Endothelial cell (in vitro differentiated cells): ENCODE measurements at places on chromosomes 4 and X.

DNA sequence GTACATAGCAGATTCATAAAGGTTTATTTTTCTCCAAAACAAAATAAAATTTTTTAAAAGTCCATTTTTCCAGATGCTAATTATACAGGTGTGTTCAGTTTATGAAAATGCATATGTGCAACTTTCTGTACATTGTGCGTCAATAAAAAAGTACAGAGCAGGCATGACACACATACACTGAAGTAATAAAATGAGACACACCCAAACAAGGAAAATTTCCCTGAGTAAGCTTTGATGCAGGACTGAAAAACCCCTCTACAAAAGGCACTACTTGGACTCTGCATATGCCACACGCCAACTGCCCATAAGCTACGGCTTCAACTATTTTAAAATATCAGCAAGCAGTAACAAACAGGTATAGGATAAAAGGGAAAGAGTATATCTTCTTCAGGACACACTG lies 13.8 kb downstream of the ARAP2 start:
- DNase-seq = no peak

DNA sequence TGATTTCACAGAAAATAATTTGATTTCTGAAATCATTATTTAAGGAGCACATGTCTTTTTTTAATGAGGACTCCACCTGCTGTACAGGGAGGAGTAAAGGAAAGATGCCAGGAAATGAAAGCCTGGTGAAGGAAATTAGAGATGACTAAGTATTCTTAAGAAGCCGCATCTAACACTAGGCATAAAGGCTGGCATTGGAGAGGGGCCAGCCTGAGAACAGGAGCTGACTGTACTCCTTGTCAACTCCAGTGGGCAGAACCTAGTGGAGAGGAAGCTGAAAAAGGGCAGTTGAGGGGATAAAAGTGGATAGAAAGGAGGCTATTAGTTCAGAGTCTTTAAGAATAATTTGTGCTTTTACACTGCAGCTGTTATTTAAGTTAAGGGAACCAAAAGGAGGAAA lies 393.0 kb downstream of the PPP1R2C start:
- DNase-seq = no peak

- no peak for DNase-seq
These were observed 50.4 kb downstream of the USP11 start for GRCh38 chrX:47283015-47283771.

DNA sequence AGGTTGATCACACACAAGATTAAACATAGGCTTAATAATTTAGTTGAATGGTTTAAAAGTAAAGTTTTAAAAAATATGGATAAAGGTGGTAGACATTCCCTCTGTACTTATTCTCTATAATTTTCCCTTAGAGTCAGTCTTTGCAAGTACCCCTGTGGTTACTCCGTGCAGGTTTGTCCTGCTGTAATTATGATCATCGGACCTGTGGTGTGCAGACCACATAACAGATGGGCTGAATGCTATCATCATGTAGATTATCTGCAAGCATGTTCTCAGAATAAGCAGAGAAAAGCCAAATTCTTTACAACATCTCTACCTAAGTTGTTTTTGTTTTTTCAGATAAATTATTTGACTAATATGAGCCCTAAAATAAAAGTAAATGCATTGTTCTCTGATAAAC lies 146.8 kb downstream of the FSTL5 start:
- DNase-seq = no peak

GRCh38 chr4:41214825-41215146 lies 444 bp upstream of the APBB2 start:
- DNase-seq = no peak
